ENCODE measurements at places on chromosomes 4 and X.
A peak's percentile ranks its signal among the peaks of the same experiment; 100 is the strongest.

GRCh38 chrX:153950127-153950526, 5.7 kb upstream of the RENBP start:
- DNase-seq, result no peak

- DNase-seq, result no peak
These were observed 1753.2 kb upstream of the PCDH7 start for GRCh38 chr4:28966982-28967381.

DNA sequence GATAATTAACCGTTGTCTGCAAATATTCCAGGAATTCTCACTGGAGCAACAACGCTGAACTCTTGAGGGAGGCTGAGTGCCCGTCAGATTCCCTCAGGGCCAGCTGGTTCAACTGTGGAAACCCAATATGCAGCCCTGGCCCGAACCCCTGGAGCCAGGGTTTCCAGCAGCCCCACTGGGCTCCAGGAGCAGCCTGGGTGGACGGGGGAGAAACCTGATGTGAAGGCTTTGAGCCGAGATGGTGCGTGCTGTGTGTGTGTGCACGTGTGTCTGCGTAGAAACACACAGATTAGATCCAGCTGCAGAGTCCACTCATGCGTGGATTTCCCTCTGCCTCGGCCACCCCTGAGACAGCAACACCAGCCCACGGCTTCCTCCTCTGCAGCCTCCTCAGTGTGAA, 19.4 kb upstream of the SLC25A6 start:
- no peak for DNase-seq

DNA sequence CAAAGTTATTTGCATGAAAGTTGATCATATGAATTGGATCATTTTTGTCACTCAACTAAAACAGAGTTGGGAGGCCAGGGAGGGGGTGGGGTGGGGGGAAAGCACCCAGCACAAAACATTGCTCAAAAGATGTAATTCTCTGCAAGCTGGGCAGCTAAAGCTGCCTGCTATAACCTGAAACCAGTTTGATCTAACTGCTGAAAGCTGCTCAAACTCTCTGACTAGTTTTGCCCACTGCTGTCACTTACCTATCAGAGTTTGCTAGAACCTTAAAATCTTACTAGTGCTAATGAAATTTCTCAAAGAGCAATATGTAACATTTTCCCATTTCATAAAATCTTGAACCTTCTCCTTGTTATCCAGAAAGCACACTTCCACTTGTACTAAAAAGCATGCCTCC, 10.4 kb downstream of the CXCL8 start:
- DNase-seq, result no peak

GRCh38 chr4:3500634-3501101, 31.6 kb downstream of the LRPAP1 start:
- no peak for DNase-seq

DNA sequence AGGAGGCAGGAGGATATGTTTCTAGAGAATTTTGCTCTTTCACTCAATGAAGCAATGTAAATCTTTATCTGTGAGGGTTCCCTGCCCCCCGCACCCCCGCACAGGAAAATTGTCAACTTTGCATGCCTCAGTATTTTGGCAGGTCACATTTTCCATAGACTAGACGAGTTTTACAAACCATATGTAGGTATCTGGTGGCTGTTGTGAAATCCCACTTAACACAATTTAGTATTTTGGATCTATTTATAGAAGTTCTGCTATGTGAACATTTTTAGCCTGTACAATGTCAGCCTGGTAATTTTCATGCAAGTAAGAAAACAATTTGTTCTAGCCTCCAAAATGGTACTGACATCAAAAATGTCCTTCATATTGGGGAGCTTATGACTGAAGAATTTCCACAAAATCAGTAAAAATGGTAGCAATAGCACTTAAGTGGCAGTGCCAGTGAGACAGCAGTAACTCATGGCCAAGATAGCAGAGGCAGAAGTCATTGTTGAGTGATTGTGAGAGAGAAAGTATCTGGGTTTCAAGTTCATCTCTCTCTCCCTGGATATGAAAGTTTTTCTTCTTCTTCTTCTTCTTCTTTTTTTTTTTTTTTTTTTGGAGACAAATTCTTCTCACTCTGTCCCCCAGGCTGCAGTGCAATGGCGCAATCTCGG, 12.4 kb upstream of the FRYL start:
- DNase-seq, result peak; percentile 7

DNA sequence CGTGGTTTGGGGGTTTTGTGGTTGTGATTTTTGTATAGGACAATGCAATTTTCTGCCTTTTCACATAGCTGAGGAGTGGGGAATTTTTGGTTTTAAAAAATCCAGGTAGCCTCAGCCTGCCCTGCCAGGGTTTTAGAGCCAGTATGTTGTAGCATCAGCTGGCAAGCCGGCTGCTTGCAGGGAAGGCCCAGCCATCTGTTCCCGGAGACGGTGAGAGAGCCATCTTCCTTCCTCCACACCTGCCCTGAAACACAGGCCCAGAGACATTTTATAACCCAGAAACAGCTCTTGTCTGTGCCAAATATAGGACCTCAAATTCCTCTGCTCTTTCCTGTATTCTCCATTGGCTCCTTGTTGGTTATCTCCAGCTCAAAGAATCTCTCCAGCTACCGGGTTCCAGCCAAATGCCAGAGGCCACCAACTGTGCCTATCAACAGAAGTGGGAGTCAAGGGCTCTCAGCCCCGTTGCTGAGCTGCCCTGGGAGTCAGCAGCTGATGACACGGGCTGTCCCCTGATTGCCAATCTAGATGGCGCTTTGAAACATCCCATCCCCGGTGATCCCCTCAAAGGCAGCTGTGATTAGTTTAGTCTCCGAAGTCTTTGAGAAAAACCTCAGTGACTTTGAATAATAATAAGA, 595.2 kb downstream of the MID1IP1 start:
- no peak for DNase-seq

- no peak for DNase-seq
These were observed 165.1 kb upstream of the POF1B start for GRCh38 chrX:85544609-85545008.

GRCh38 chr4:163673848-163674697, 179.6 kb downstream of the TMA16 start:
- DNase-seq, result no peak

- DNase-seq, result no peak
These were observed 167.4 kb downstream of the GPC3 start for GRCh38 chrX:133818019-133818418.

DNA sequence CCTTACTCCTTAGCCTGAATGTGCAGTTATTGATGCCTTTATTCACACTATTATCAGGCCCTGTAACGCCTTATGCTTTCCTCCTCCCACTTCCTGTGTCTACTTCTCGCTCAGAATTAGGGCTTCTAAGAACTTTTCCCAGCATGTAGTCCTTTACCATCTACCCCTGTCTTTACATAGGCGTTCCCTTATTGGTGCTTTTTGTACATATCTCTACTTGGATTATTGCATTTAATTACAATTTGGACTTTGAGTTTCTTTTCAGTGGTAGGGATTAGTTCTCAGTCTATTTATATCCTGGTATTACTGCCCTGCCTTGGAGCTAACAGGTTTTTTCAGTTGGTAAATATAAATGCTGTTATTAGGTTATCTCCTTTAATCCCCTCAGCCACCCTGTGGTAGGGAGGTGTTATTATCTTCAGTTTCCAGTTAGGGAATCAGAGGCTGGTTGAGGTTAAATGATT, 84.0 kb downstream of the RBPJ start:
- DNase-seq, result no peak

DNA sequence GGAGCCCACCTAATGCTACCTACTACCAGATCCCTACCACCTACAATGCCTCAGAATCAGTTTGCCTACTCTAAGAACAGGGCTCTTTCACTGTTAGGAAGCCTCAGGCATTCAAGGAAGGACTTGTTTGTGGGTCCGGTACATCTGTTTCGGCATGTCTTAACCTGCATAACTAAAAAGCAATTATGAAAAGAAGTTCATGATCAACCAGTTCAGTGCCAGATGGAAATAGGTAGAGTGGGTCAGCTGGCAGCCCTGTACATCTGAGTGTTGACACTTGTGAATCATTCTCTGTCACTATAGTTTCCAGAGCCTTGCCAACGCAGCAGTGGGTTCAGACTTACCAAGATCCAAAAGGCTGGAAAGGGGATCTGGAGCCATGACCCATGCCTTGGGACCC, 3.3 kb downstream of the TMEM185A start:
- DNase-seq, result no peak

DNA sequence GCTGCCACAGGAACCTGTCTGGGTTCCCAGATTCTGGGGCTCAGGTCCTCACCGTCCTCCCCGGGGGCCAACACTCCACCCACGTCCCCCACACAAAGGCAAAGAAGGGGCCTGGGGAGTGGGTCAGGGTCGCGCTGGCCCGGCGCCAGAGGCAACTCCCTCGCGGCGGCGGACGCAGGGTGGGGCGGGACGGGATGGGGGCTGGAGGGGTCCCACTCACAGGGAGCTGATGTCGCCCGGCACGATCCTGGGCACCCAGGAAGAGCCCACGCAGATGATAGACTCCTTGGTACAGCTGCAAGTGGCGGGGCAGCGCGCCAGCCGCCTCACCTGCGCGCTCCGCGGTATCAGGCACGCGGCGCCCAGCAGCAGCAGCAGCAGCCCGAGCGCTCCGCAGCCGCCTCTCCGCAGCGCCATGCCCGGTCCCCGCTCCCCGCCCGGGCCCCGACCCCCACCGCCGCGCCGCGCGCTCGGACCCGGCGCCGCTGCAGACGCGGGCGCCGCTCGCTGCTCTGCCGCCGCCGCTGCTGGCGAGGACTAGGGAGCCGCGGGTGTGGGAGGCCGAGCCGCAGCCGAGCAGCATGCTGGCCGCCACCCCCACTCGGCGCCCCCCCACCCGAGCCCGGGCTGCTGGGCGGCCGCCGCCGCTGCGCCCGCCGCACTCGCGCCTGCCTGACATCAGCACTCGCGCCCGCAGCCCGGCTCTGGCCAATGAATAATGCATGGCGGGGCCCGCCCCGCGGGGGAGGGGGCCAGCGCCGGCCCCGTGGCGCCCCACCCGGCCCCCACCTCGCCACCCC, at the start of gene LGI2:
TSS of gene LGI2 (minus strand) at position 670 of the 800 bp plus-strand sequence. CDS start at position 417, 253 bp downstream.
- no peak for DNase-seq

GRCh38 chrX:77415161-77415560, 32.0 kb upstream of the FGF16 start:
- DNase-seq, result no peak

GRCh38 chrX:79361192-79361870, 5.8 kb downstream of the ITM2A start:
- DNase-seq, result no peak

- no peak for DNase-seq
These were observed 83.5 kb downstream of the ZNF674 start for GRCh38 chrX:46461660-46462191.

DNA sequence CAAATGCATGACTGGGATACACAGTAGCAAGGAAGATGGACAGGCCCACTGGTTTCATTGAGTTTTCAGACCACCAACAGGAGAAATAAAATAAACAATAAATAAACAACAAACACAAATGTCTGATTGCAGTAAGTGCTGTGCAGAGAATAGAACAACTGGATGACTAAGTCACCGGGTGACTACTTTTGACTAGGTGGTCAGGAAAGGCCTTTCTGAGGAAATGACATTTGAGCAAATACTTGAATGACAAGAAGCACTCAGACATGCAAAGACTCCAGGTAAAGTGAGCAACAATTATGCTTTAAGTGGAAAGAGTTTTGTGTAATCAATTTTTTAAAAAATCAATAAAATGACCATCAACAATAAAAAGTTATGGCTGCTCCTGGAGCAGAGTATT, 137.7 kb downstream of the BTC start:
- DNase-seq, result no peak

- DNase-seq, result no peak
These were observed 114.3 kb downstream of the GABRB1 start for GRCh38 chr4:47145630-47146029.

- no peak for DNase-seq
These were observed 1.0 kb downstream of the ZDHHC9 start for GRCh38 chrX:129842510-129843208.

- DNase-seq, result no peak
These were observed 123.9 kb downstream of the KDR start for GRCh38 chr4:55001538-55001937.

DNA sequence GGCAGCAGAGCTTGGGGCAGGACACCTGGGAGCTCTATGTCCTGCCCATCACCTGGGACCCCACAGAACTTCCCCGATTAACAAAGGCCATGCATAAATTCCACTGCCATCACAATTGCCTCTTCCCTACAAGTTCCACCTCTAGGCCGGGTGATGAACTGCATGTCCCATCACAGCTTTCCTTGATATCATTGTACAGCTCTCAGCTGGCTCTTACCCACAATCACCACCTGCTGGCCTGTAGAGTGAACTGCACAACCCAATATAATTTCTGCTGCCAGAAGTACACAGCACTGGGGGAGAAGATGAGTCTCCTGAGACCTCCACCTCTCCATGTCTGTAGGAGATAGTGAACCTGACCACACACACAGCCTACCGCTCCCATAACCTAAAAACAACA, 285.0 kb upstream of the AADAT start:
- no peak for DNase-seq

- DNase-seq, result no peak
These were observed 128.5 kb downstream of the REPS2 start for GRCh38 chrX:17075004-17075403.

DNA sequence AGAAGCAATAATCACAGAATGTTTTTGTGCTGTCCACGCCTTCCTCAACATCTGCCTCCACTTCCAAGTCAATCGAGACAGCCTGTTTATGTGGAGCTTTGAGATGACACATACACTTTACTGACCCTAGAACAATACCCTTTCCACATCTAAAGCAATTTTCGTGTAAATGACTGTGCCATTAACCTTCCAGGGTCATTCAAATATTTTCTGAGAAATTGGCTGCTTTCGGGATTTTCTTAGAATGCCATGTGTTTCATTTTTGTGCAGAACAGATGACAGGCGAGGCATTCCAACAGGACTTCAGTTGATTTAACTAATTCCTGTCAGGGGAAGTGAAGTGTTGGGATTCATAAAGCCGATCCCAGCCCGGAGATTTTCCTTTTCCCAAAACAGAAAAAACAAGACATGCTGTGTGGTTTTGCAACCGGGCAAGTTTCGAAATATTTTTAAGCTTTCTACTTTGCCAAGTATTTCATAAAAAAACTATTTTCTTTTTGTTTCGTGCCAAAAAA, 73.9 kb downstream of the SORBS2 start:
- DNase-seq, result no peak

DNA sequence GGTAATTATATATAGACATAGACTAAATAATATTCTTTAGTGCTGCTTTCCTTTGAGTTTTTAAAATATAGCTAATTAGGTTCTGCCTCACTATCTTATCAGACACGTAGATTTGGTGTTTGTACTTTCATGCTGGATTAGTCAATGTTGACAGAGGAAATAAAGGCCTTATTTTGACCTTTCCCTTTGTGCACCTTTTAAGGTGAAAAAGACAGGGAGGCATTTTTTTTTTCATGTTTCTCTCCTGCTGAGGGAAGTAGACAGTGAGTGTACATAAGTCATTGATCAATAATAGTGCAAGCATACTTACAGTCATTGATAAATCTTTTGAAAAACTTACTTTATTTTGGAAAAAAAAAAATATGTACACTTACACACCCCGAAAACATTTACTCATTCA, 467.8 kb downstream of the GRXCR1 start:
- no peak for DNase-seq

DNA sequence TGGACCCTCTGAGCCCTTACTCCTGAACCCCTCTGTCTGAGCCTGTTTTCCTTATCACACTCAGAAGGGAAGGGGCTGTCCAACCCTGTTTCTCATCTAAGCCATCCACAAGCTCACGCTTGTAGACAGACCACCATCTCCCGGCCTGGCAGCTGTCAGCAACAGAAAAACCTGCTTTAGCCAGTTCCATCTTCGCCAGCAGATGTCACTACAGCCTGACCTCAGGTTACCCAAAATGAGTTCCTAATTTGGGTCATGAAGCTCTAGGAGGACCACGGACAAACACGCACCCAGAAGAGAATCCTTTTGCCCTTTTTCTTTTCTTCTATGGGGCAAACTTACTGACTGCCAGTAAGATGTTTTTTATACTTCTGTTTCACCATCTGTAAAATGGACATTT, 445.4 kb downstream of the BCOR start:
- no peak for DNase-seq

Measured in activated T-cell treated with anti-CD3 and anti-CD28 coated beads, Interleukin-2, amount 50 U/mL, for 4 hours (primary cell).